ENCODE measurements at places on chromosomes 4 and X.

DNA sequence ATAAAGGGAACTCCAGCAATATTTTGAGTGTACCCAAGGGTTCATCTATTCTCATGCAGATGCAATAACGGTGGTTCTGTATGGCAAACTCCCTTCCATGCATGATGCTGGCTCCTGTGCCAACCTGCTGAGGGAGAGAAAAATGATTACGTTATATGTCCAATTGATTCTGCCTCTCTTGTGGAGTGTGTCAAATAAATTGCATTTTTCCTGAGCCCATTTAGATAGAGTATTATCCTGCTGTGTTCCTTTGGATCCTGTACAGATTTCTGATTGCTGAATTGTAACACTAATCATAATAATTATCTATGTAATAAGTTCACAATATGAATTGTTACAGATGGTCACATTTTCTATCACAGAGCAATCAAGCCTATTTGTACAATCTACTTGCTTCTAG is 821.7 kb downstream of the C4orf33 start:
- no peak for DNase-seq

- no peak for DNase-seq
Observed at GRCh38 chr4:183611210-183611830, 47.7 kb downstream of the RWDD4 start.

- DNase-seq: no peak
Observed at GRCh38 chr4:17664755-17665154, 50.3 kb downstream of the MED28 start.

GRCh38 chrX:124226129-124226528 is 106.3 kb upstream of the TEX13D start:
- no peak for DNase-seq

GRCh38 chrX:18702362-18703195 is 4.9 kb upstream of the PPEF1 start:
- DNase-seq: no peak

DNA sequence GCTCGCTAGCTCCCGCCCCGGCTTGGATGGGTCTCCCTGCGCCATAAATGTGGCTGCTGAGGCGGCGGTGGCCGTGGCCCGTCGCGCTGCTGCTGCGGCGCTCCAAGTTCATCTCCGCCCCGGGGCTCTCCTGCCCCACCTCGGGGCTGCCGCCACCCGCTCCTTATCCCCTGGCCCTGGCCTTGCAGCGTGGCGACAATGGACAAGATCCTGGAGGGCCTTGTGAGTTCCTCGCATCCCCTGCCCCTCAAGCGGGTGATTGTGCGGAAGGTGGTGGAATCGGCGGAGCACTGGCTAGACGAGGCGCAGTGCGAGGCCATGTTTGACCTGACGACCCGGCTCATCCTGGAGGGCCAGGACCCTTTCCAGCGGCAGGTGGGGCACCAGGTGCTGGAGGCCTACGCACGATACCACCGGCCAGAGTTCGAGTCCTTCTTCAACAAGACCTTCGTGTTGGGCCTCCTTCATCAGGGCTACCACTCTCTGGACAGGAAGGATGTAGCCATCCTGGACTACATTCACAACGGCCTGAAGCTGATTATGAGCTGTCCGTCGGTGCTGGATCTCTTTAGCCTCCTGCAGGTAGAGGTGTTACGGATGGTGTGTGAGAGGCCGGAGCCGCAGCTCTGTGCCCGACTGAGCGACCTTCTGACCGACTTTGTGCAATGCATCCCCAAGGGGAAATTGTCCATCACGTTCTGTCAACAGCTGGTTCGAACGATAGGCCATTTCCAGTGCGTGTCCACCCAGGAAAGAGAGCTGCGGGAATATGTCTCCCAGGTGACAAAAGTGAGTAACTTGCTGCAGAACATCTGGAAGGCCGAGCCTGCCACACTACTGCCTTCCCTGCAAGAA is 763 bp downstream of the USP38 start:
- no peak for DNase-seq

GRCh38 chr4:17376205-17376604 is 135.7 kb downstream of the QDPR start:
- no peak for DNase-seq

- no peak for DNase-seq
Observed at GRCh38 chrX:129791961-129792570, 12.3 kb downstream of the SASH3 start.

- DNase-seq: no peak
Observed at GRCh38 chr4:173199553-173199952, 30.9 kb downstream of the GALNT7 start.

GRCh38 chrX:39619182-39620009 is 478.4 kb downstream of the BCOR start:
- DNase-seq: no peak

DNA sequence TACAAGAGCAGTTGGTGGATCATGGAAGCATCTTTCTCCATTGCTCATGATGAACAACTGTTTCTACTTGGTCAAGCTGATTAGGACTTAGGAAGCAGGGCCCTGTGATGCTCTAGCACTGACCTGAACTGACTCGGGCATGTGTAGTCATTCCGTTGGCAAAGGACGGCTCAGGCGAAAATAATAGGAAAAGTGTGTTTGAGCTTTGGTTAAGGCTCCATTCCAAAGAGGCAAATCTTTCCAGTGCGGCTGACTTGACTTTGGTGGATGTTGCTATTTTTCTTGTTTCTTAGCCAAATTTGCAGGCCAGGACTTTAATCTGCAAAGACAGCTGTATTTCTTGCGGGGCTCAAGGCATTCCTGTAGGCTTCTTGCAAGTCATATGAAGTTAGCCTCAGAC is 39.5 kb downstream of the ZNF518B start:
- no peak for DNase-seq
